ENCODE measurements at places on chromosomes 4 and X.

GRCh38 chr4:137754652-137755471, 222.6 kb upstream of the PCDH18 start:
- peak; percentile 1 for DNase-seq

GRCh38 chr4:24229978-24230377, 340.1 kb upstream of the PPARGC1A start:
- no peak for DNase-seq

DNA sequence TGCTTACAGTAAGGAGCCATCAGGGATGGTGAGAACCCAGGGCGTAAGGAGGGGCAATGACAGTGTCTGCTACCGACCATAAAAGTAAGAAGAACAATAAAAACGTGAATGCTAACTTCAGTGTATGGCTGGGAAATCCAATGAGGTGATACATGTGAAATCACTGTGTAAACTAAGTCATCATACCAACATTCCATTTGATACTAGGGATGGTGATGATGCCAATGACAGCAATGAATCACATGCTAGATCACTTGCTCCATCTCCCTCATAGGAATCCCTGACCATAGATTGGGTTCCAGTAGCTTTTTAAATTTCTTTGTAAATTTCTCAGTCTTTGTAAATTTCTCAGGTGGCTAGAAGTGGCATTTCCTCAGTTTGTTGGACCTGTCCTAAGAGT, 146.3 kb downstream of the SMIM20 start:
- no peak for DNase-seq

DNA sequence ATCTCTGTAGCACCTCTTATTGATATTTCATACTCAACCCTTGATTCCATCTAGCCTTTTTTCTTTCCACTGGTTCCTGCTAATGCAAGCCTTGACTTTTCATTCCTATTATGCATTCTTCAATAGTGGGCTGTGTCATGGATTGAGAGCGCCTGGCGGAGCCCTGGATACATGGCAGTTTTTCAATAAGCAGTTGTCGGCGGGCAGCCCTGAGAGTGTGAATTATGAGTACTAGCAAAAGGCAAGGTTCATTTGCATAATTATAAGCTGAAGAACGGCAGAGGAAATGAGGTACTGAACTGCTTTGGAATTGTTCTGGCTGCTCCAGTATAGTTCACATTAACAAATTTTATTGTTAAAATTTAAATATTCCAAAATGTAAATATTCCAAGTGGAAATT, 339.7 kb upstream of the VCX start:
- no peak for DNase-seq

DNA sequence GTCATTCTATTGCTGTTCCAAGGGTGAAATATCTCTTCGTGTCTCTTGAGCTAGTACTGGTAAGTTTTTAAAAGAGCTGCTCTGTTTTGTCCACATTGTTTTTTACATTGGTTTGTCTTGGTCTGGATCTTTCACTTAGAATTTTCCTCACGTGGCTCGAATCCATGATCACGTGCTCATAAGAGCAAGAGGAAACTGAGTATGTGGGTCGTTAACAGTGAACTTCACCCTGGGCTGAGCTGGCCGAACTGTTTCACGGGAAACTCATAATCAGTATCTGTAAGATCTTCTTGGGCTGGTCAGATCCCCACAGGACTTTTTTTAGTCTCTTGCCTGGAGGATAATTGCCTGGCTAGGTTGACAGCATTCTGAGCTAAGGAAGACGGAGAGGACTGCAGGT, 77.8 kb upstream of the HELT start:
- DNase-seq: no peak

DNA sequence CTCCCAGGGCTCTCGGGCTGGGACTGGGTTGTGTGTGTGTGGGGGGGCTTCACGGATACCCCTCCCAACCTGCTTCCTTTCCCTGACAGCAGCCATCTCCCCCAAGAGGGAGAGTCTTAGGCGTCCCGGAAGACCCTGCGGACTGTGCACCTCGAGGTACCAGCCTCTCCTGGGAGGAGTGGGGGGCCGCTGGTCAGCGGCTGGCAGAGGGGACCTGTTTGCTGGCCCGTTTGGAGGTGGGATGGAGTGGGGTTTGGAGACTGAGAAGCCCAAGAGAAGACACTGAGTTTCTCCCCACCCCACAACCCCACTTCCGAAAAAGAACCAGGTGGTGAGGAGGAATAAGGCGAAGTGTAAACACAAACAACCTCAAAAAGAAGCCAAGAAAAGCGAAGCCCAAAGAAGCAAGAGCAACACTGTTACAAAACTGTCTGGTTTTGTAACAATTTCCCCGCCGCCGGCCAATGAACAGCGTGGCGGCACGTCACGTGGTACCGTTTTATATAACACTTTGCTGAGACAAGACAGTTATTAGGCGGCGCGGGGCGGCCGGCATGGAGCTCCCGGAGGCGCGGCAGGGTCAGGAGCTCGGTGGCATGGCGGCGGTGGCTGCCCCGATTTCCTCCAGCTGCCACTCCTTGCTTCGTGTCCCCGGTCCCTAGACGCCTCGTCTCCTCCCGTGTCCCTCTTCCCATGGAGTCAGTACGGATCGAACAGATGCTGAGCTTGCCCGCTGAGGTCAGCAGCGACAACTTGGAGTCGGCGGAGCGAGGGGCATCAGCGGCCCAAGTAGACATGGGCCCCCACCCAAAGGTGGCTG, at the start of gene LONRF3:
LONRF3 (plus strand) TSS at position 531 of the 820 bp plus-strand sequence; CDS start at position 694, 163 bp downstream.
- DNase-seq: peak; percentile 48

DNA sequence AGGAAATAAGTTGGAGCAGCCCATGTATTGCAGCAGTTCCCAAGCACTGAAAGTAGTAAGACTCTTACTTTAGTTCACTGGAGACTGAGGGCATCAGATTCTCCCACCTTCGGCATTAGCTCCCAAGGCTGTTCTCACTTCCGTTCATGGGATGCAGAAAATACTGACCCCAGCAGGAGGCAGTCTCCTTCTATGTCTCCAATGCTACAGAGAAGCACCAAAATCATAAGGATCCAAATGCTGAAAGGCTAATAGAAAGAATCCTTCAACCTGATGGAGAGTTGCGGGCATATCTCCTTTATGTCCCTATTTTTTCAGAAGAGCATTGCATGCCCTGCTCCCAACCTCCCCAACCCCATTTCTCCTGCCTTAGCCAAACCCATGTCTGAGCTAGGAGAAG, 32.4 kb downstream of the ADH7 start:
- no peak for DNase-seq

GRCh38 chr4:76571274-76571673, 136.2 kb downstream of the SHROOM3 start:
- DNase-seq: no peak

DNA sequence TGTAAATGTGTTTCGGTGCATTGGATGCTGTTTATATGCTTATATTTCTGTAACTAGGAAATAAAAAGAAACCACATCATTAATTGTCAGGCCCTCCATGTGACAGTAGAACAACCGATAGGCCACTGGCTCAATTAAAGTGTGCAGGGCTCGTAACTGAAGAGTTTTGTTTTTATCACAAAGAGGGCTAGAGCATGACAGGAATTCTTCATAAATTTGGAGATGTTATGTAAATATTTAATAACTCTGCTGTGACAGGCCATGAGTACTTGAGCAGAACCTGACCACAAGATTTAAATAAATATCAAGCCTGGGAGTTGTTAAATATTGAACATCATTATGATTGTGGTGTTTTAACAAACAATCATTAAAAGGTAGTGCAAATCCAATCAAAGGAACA, 55.9 kb downstream of the MID1 start:
- no peak for DNase-seq

GRCh38 chr4:150668824-150669223, 86.9 kb downstream of the MAB21L2 start:
- no peak for DNase-seq

DNA sequence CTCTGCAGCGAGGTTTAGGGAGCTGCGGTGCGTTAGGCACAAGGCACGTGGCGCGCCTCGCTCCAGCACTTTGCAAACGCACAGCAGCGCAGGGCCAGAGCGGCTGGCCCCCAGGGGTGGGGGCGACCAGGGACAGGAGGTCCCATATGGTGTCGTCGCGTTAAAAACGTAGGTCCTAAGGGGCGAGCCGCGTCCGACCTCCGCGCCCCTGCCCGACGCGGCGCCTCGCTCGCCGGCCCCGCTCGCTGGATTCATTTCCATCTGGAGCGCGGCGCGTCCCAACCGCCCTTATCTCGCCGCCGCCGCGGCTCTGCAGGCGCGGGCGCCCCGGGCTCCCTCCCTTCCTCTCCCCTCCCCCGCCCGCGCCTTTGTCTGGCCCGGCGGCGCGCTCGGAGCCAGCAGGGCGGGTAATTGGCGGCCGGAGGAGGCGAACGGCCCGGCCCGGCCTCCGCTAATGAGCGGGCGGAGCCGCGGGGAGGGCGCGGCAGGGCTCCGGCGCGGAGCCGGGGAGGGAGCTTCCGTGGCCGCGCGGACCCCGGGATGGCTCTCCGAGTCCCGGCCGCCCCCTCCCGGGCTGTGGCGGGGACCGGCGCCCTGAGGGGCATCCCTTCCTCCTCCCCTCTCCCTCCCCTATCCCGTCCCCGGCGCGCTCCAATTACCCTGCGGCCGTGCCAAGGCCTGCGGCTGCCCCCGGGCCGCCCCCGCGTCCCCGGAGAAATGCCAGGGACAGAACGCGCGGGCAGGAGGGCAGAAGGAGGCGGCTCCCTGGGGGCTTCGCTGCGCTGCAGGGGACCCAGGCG, 409.0 kb downstream of the BCOR start:
- DNase-seq: peak; percentile 65

DNA sequence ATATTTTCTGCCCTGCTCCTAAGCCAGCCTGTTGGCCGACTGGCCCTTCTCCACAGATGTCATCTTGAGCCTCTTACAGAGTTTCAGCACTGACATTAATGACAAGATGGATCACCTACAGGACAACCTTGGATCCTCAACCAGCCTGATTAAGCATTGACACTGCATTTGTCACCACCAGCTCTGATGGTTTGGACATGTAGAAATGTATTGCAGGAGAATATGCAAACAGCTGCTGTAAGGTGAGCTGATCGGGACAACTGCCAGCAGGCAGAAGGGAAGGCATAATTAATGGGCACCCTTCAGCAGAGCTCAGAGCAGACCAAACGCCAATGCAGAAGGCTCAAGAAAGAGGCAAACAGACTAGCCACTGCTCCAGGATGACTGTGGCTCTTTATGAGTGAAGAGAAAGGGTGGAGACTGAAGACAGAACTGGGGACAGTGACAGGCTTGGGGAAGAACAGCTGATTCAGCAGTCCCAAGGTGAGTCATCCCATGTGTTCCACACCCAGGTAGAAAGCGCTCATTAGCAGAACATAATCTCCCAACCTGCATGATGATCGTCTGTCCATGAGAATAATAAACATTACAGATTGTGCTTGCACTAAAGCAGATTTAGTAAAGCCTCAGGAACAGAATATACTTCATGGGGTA, 6.7 kb downstream of the CORIN start:
- DNase-seq: no peak

DNA sequence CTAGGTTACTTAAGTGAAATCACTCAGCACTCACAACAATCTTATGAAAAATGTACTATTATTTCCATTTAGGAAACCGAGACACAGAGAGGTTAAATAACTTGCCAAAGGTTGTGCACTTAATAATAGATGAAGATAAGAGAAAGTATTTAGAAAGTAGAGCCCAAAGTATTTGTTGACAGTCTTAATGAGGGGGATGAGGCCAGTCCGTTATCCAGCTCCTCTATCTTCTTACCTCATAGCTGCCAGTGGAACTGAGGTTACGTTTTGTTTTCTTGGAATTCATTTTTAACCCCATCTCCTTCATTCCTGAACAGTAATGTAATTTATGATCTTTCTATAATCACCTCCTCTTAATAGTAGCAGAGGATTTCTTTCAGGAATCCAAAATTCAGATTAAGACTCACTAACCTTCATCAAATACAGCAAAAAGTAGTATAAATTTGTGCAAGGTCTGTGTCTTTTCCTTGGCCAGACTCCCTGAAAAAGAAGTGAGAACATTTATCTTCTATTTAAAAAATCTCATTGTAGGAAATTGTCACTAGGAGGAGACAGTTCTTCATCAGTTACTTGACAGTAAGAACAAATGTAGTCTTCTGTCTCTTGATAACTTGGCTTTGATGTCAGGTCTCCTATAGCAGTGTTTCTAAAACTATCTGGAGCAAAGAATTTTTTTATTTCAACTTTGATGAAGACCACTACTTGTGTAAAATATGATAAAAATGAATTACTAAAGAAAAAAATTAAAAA, 35.5 kb downstream of the F8 start:
- no peak for DNase-seq

GRCh38 chrX:45309801-45310200, 109.1 kb upstream of the DIPK2B start:
- DNase-seq: no peak

- DNase-seq: peak; percentile 30
These were observed 12.0 kb downstream of the EREG start for GRCh38 chr4:74376888-74377483.

- DNase-seq: no peak
These were observed 38.3 kb downstream of the AFAP1 start for GRCh38 chr4:7901311-7901885.

- DNase-seq: peak; percentile 62
These were observed at the start of gene FHDC1 for GRCh38 chr4:152935631-152936445. TSS of gene FHDC1 (plus strand) at chr4:152936323. CDS start at chr4:152943058, 6,735 bp downstream.

- DNase-seq: no peak
These were observed 65.8 kb upstream of the TRPC5 start for GRCh38 chrX:112148397-112148796.

- DNase-seq: no peak
These were observed 49.8 kb upstream of the LGI2 start for GRCh38 chr4:25080571-25080970.

GRCh38 chr4:154471526-154472331, 19.9 kb downstream of the DCHS2 start:
- DNase-seq: no peak

- DNase-seq: no peak
These were observed 51.7 kb downstream of the HTT-AS start for GRCh38 chr4:3022651-3023050.

GRCh38 chrX:117839544-117839943, 277.1 kb downstream of the KLHL13 start:
- DNase-seq: no peak

- peak; percentile 63 for DNase-seq
These were observed 35.3 kb downstream of the SUPT20HL1 start for GRCh38 chrX:24395775-24396174.

All from Daoy (cell line).